ENCODE measurements at places on chromosomes 3 and 15. TPM values are rescaled to one million over a fixed set of nuclear protein-coding genes. Genes with fewer than 3 reads are reported as not detected.

DNA sequence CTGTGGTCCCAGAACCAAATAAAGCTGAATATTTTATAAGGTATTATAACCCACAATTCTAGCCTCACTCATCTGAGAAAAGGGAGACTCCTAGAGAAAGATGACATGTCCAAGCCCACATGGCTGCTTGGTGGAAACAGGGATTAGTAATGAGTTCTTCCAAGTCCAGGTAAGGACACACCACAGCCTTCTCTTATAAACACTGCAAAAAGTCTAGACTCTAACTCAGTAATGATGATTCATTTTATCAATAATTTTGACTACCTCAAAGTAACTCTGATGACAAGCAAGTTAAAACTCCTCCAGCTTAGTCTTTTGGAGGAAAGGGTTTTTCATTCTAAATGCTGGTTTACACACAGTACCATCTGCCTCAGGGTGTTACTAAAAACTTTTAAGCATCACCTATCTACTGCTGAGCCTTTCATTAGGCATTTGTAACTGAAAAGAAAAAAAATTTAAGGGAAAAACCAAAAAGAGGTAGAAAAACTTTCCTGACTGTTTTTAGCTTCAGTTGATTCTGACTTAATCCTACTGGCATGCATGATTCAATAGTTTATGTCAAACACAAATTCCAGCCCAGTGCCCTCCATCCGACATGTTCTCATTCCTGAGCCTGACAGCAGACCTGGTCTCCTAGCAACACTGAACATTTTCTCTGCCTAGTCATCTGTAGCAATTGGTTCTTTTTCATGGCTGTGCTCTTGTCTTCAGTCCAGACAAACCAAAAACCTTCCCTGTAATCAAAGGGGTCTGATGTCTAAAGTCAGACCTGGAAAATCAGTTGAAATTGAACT lies 43.9 kb downstream of the P3H2 start:
- no peak for DNase-seq

DNA sequence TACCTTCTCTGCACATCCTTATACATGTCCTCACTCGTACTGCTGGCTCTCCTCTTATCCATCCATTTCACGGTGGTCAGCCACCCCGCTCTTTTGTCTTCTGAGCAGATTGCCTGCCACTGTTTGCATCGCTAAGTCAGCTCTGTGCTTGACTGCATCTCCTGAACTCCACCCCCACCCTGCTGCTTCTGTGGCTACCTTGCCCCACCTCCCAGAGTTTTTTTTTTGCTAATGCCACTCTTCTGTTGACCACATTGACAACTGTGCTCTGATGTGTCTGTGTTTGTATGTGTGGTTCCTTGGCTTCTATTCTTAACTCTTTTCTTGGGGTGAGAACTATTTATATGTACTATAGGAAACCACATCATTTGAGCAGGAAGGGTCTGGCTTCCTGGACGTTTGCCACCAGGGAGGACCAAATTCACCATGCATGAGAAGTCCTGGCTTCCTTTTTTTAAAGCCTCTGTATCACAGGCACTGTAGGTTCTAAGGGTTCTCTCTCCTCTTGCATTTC lies 12.8 kb upstream of the MTMR10 start:
- no peak for DNase-seq

GRCh38 chr3:133838916-133839800 lies 33.5 kb downstream of the SRPRB start:
- DNase-seq = no peak

The PPARG gene
- polyA plus RNA-seq = 2.8 TPM
